ENCODE measurements at places on chromosomes 12 and 14.

DNA sequence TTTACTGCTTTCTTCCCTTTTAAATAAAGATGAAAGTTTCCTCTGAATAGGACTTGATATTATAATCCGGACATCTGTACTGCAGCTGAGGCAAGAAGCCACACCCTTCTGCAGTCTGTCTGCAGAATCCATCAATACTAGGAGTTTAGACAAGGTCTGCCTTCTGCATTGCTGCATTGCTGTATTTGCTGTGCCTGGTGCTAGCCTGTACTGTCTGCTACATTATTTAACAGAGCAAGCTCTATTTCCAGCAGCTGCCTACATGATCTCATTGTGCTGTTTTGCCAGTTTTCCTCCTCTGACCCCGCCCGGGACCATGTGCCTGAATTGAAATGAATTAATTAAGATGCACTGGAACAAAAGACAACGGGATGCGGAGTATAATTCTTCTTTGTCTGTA is 1.7 kb downstream of the TUBA1A start:
- DNase-seq = no peak

DNA sequence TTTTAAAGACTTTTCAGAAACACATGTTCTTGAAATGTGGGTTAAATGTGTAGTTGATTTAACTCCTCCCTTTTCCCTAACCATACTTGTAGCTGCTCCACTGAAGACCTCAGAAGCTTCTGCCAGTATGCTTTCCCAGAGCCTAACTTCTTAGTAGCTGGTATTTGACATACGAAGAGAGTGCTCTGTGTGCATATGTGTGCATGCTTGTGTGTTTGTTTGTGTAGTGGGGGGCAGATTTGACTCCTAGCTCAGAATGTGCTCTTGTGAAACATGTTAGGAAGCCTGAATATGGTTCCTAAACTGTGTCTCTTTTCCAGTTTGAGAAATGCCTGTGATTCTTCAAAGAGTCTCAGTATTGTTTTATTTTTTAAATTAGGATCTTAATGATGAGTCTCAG is 420.4 kb downstream of the PCNX1 start:
- no peak for DNase-seq

DNA sequence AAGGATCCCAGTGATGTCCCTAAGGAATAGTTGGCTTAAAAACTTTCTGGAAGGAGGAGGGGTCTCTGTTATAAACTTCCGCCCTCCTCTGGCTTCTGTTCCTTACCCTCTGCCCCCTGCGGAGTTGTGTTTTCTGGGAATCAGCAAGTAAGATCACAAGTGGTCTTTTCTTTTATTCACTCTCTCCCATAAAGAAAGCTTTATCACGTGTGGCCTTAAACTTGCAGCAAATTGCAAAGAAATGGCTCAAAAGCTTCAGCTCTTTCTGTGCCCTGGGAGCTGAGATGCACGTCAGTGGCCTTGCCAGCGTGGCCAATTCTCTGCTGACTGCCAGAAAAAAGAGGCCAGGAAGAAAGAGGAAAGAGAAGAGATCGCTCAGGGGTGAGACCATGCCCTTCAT is at the start of gene SLCO1C1:
SLCO1C1 (plus strand) TSS at position 101 of the 400 bp plus-strand sequence. CDS start 4,245 bp downstream, outside the sequence.
- DNase-seq = no peak

DNA sequence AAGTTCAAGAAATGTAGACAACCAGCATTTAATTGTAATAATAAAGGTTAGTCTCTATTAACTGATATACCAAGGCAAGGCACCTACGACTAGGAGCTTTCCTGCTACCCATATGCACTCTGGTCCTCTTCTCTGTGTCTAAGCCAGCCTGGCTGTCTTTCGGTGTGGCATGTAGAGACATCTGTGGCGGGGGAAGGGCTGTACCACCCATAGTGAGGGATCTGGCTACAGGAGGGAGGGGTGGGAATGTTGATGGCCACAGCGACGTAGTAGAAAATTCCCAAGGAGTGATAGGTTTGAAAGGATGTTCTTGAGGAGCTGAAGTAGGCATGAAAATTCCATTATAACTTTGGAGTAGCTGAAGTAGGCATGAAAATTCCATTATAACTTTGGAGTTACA is 344.2 kb downstream of the ATP23 start:
- DNase-seq = no peak

DNA sequence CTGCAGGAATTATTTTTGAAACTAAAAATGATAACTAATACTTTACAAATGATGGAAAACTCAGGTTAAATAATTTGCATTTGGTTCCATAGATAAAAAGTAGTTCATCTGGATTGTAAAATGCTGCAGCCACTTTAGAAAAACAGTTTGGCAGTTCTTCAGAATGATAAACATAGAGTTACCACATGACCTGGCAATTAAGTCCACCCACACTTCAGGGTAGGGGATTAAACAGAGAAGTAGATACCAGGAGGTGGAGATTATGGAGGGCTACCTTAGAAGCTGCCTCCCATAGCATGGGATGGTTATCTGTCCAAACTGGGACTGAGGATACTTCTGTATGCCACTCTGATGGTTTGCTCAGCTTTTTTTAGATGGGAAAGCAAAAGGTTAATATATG is 22.2 kb downstream of the ARF6 start:
- no peak for DNase-seq

GRCh38 chr12:43740511-43741100 is 18.0 kb downstream of the PUS7L start:
- DNase-seq = no peak

- DNase-seq = no peak
These were observed 177.9 kb upstream of the NUDT4 start for GRCh38 chr12:93199831-93200236.

DNA sequence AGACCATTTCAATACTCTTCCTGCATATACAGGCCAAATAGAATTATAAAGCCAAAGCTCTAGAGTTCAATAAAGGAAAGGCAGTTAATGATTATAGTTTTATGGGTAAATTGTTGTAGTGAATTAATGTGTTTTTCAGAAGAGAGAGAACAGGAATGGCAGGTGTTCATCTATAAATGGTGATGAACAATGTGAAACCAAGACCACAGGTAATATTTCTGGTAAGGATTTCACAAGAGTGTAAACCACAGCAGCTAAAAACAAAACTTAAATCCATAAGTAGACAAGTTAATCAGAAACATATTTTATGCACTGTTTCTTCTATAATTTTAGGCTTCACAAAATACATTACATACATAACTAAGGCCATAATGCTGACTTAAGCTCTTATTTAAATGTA is 204.4 kb downstream of the SYT1 start:
- no peak for DNase-seq

- DNase-seq = no peak
These were observed 165.4 kb downstream of the GCH1 start for GRCh38 chr14:54737132-54737711.

DNA sequence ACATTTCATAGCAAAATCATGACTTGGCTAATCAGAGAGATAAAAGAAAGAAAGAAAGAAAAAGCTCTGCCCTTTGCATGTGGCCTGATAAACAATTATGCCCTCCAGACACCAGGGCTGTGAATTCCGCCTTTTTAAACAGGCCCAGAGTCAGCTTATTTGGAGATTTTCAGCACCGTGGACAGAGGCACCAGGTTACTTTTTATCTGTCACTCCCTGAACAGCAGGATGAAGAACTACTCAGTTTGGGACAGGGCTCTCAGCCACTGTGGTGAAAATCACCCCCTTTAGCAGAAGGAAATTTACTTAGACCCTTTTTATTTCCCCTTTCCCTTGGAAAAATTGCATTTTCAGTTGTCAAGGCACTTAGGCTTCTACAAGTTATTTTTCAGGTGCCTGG is 359.9 kb downstream of the NRXN3 start:
- no peak for DNase-seq

DNA sequence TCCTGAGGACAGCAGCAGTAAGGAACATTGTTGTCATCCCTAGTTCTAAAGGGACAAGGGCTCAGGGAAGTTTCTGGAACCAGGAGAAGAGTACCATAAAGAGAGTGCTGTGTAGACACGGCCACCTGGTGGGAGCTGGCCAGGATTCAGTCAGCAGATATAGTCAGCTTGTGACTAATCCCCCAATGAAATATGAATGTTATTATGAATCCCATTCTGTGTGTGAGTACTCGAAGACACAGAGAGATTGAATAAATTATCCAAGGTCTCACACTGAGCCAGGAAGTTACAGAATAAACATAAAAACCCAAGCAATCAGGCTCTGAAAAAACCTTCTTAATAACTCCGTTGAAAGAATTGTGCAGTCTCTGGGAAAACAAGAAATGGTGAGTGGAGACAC is 1359.5 kb downstream of the AACS start:
- no peak for DNase-seq

DNA sequence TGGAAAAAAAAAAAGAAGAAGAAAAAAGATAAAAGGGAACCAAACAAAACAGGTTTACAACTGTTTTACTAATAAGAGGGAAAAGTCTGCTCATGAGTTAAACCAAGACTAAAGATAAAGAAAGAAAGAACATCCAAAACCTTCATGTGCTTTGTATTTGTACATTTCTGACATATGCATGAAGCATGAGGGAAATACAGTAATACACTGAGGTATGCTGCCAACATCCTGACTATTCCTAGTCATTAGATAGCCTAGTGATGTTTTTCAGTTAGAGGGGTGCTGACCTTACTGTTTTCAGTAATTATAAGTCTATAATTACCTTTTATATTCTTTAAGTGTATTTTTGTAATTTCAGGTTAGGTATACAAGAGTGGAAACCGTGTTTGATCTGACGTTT is 793.3 kb downstream of the DIO2 start:
- no peak for DNase-seq

DNA sequence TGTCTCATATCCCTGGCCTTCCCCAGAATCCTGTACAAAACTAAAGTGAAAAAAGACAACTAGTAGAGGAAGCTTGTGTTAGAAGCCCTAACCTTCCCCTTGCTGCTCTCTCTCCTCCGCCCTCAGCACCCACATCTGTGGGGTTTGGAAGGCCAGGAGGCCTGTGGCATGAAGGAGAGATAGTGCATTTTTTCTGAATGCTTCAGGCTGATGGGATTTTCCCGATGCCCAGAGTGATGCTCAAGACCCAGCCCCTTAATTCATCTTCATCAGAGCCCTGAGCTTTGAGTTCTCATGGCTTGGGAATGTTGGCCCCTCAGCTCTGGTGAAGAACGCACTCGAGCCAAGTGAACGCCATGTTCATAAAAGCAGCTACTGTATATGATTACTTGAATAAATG is 5.9 kb downstream of the FGF6 start:
- no peak for DNase-seq

GRCh38 chr14:34120185-34120977 is 169.5 kb upstream of the EGLN3 start:
- no peak for DNase-seq

DNA sequence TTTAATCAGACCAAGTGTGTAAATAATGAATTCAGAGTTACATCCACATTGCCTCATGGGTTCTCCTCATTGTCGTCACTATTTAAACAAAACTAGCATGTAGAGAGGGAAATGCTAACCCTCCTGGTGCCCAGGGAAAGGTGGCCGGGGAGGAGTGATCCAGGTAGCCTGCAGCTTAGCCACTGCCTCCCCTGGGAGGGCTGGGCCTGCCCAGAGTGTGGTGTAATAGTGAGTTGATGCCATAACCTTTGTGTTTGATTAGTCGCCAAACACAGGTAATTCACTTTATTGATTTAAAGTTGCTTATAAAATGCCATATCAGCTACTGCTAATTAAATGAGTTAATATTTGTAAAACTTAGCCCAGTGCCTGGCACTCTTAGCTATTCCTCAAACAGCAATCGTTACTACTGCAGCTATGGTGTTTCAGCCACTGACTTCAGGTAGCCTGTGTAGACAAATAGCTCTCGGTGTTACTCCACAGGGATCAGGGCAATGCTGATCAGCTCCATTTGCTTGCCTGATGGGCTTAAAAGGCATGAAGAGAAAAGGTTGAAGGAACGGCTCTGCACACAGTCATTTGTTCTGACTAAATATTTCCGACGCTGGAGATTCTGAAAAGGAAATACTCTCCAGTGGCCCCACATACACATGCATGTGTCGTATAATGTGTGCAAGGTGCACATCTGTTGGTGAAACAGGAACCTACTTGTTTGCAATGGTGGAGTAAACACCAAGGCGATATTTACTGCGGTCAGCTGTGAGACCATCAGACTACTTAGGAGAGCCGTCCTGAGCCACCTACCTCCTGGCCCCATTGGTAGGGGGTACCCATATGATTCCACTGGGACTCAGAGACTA is 45.7 kb upstream of the PRMT8 start:
- DNase-seq = no peak

- no peak for DNase-seq
These were observed 8.2 kb downstream of the HIF1A start for GRCh38 chr14:61703342-61704129.

DNA sequence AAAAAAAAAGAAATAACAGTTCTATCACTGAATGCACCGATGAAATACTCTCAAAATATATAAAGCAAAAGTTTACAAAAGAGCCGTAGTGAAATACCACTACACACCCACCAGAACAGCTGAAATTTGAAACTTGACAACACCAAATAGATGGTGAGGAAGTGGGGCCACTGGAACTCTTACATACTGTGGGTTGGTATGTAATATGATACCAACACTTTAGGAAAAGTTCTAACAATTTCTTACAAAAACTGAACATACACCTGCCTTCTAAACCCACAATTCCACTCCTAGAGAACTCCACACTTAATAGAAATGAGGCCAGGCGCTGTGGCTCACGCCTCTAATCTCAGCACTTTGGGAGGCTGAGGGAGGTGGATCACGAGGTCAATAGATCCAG is 14.1 kb downstream of the EIF5 start:
- no peak for DNase-seq

- no peak for DNase-seq
These were observed 18.4 kb downstream of the SLC2A3 start for GRCh38 chr12:7917392-7918267.

GRCh38 chr12:50101663-50102062 is 2.1 kb upstream of the GPD1 start:
- no peak for DNase-seq

GRCh38 chr14:103257211-103257962 is 76.7 kb upstream of the EIF5 start:
- no peak for DNase-seq

GRCh38 chr12:14874882-14875281 is 10.8 kb downstream of the MGP start:
- DNase-seq = no peak

DNA sequence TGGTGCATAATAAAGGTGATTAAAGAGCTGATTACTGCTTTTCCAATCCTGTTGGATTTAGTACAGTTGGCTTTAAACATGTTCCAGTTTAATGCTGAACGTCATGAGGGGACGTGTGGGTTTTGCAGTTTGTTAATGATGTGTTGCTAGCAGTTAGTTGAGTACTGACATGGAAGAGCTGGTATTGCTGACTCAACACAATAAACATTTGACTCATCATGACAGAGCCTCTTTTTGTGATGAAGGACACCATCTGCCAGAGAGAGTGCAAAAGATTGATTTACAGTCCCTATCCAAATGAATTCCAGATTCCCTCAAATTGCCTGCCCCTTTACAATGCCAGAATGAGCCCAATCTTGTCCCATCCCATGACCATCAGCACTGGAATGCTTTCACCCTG is 346.2 kb upstream of the PRICKLE1 start:
- DNase-seq = no peak

DNA sequence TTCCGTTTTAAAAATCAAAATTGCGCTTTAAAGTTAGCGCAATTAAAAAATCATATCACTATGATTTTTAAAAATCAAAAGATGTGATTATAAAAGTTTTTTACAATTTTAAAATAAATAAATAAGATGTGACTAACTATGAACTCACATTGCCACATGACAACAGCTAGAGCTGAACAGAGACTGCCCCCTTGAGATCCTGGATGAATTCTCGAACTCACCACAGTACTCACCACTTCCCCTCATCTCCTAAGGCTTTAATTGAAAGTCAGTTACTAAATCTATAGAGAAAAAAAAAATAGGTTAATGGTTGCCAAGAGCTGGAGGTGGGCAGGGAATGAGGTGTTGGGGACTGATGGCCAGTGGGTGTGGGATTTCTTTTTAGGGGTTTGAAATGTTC is 384.2 kb downstream of the ZFP36L1 start:
- DNase-seq = no peak

GRCh38 chr14:68219407-68219806 is 399.8 kb downstream of the RAD51B start:
- no peak for DNase-seq

All from stimulated activated CD4-positive, alpha-beta T cell treated with anti-CD3 and anti-CD28 coated beads, Interleukin-4, amount 100 ng/mL, for 48 hours (primary cell).